ENCODE measurements at places on chromosomes 3 and 15.

GRCh38 chr3:124037326-124037725 lies 45.4 kb upstream of the ROPN1 start:
- no peak for DNase-seq

DNA sequence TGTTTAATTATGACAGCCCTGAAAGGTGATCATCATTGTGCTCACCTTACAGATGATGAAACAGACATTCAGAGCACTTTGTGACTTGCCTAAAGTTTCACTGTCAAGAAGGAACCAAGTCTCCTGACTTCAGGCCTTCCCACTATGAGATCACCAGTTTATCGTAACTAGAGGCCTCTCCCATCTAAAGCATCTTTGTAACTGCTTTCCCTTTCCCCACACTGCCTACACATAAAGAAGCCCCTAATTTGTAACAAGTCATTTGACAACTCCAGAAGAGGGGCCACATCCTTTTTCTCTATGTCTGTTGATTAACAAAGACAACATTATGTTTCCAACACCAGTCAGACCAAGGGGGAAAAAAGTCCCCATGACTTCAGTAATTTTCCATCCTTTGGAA lies 1.1 kb downstream of the KLHL6 start:
- no peak for DNase-seq

- DNase-seq: no peak
Observed at GRCh38 chr3:115999613-116000012, 376.3 kb downstream of the GAP43 start.

DNA sequence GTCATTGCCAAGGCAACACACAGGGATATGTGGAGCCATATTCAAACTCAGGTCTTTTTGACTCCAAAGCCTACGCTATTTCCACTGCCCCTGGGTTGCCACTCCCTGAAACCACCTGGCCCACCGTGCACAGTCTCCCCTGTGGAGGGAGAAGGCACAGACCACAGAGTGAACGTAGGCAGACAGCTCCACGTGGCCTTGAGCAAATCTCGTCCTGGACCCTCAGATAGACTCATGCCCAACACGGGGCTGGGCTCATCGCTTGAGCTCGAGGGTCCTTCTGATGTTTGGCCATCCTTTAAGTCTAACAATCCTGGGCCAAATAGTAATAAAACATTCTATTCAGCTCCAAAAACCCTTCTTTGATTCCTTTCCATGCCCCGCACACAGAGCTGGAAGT lies 72.0 kb downstream of the CPN2 start:
- no peak for DNase-seq

DNA sequence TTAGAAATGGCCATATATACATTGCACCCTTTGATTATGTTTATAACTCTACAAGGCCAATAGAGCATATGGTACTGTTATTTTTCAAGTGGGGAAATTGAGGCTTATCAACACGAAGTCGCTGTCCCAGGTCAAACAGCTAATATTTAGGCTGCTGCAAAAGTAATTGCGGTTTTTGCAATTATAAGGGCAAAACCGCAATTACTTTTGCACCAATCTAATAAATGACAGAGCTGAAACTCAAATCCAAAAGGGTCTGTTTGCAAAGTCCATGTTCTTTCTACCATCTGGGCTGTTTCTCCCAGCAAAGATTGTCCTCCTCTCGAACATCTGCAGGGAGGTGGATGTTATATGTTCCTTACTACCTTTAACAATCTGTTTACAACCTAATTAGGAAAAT lies 147.2 kb downstream of the CADPS start:
- no peak for DNase-seq

DNA sequence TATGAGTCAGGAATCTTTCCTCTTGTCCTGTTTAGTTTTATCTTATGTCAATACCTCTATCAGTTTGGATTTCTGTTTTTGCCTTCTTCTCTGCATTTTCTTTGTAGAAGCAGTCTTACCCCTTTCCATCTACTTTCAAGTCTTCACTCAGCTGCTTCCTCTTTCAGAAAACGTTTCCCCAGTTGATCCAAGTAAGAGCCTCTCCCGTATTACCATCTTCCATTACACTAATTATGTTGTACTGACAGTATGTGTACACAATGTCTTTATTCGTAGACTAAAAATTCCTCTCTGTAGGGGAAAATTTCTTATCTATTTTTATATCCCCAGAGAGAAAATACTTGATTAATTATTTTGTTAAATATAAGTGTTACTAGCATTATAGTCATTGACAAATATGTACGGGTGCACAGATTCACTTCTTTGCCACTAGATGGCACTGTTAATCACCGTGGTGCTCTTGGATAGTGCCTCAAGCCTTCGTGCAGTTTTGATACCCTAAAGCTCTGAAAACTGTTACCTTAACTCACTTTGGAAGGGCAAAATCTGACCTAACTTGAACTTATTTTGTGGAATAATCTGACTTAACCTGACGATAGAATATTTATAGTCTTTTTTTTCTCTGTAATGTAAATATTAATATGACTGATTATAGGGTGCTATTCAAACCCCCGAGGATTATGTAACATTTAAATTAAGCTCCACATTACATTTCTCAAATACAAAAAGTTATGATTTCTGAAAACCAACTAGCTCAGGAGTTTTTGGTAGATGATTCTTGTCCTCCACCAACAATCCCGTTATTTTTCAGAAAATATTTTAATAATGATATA lies 74.2 kb upstream of the POU1F1 start:
- no peak for DNase-seq

DNA sequence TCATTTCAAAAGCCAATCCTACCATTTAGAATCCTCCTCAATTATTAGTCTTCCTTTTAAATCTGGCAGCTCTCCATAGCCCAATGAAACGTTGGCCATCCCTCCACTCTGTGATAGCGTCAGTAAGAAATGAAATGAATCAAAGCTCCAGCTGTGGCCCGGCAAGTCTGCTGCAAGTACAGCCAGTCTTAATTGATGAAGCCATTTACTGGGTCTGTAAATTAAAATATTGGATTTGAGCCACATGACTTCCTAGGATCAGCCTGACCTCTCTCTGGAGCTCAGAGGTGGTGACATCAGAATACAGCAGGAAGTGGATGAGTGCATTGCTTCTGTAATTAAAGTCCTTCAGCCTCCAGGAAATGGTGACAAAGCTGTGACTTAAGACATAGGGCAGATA lies 347.0 kb upstream of the LMCD1 start:
- DNase-seq: no peak

DNA sequence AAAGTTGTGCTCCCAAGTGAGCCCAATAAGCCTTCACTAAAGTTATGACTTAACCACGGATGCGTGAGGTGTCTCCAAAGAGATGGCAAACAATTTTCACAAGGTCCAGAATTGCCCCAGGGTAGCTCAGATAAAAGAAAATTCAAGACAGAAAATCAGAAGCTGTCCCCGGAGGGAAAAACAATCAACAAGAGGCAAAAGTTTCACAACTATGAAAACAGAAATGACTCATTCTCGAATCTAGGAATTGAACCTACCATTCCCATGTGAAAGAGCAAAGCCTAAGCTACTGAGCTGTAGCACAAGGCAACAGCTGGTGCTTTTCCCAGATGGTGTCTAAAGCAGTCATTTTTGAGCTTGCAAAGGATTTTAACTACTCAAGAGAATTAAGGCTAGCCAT lies 33.5 kb upstream of the MKRN3 start:
- no peak for DNase-seq
